ENCODE measurements at places on chromosomes 7 and 10.

- DNase-seq = peak; percentile 18
Observed at GRCh38 chr10:110655320-110655719, 11.2 kb downstream of the RBM20 start.

GRCh38 chr7:155003092-155003375 is at the start of gene PAXIP1:
Gene PAXIP1, minus strand, starts transcription at chr7:155003124. Its CDS starts 195 bp downstream, at chr7:155002929.
- peak; percentile 89 for DNase-seq

- DNase-seq = no peak
Observed at GRCh38 chr10:84588971-84589370, 260.6 kb downstream of the CCSER2 start.

- DNase-seq = no peak
Observed at GRCh38 chr10:118139321-118139720, 92.6 kb upstream of the RAB11FIP2 start.

DNA sequence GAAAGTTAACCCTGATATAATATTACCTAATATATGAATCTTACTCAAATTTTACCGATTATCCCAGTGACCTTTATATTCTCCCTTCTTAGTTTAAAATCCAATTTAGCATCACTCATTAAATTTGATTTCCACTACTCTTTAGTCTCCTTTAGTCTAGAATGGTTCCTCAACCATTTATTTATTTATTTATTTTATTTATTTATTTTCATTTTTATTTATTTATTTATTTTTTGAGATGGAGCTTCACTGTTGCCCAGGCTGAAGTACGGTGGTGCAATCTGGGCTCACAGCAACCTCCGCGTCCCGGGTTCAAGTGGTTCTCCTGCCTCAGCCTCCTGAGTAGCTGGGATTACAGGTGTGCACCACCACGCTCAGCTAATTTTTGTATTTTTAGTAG is 92.8 kb downstream of the LCOR start:
- DNase-seq = no peak

- DNase-seq = no peak
Observed at GRCh38 chr7:602341-603141, 82.9 kb upstream of the PDGFA start.

GRCh38 chr7:76191783-76192240 is 9.9 kb upstream of the SRRM3 start:
- DNase-seq = peak; percentile 77

Measured in eye (tissue), 1 donor.